ENCODE measurements at places on chromosomes 13 and 19.
A peak's percentile ranks its signal among the peaks of the same experiment; 100 is the strongest.

GRCh38 chr13:79427883-79428282 is 21.8 kb upstream of the RBM26 start:
- DNase-seq, result no peak

DNA sequence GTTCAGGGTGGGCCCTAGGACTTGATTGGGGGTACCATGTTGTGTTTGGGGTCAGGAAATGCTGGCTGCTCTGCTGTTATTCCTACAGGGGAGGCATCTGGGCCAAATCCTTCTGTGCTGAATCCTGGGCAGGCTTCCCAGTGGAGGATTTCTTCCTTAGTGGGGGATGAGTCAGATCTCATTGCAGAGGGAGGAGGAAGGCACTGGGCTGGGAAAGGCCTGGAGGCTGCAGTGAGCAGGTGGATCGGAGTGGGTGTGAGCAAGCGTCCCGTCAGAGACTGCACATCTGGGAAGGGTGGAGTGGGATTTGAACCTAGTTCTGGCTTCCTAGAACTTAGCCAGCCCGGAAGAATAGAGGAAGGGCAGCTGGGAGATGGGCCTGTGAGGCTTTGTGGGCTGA is 11.5 kb downstream of the CCDC124 start:
- DNase-seq, result no peak

- DNase-seq, result no peak
Observed at GRCh38 chr19:18491995-18492953, 29.6 kb downstream of the ELL start.

- DNase-seq, result no peak
Observed at GRCh38 chr13:33466262-33466661, 180.7 kb upstream of the STARD13 start.

DNA sequence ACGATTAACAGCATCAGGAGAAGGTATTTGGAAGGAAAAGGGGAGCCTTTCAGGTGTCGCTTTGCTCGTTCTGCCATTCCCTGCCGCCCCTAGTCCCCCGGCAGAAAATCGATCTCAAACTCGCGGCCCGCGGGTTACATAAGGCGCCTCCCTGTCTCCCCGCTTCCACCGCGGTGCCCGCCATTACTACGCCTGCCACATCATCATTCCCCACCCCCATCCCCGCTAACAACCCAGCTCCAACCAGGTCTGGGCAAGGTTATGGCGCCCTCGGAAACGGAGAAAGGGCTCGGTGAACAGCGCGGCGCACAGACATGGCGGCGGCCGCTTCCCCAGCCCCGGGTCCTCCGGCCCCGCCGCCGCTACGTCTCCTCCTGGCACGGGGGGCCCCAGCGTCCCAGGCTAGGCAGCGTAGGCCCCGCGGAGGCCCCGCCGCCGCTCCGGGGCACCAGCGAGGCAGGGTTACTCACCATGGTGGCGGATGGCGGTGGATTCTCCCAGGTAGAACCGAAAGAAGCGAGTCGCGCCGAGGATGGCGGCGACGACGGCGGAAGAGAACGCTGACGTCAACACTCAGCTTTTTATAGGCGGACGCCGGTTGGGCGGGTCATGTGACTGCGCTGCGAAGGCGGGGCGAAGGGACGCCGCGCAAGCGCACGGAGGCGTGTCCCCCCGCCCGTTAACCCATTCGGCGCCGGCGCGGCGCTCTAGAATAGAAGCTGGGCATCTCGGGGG is at the start of gene EEF2:
Gene EEF2 (minus strand): TSS at position 556 of the 735 bp plus-strand sequence. CDS start 83 bp downstream, at position 473.
- peak; percentile 92 for DNase-seq

DNA sequence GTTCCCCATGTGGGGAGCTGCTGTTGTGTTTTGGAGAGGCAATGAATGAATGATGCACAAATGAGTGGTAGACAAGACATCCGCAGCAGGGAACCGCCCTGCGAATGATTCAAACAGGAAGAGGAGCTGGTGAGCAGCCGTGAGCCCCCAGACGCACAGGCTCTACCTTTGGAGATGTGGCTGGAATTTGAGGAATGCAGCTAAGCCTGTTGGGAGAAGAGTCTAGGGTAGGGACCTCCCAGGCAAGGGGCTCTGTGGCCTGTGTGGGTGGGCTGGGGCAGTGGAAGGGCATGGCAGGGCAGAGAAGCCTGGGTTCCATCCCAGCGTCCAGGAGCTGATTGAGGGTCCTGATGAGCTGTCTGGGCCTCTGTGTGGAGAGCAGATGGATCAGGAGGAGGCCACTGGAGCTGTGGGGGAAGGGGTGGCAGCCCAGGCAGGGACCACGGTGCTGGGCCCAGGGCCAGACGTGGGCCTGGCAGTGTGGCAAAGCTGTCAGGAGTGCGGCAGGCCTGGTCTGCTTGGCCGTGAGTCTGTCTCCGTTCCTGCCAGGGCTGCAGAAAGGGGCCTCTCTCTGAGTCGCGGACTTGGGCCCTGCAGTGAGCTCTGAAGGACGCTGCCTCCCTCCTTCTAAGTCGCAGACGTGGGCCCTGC is 41.8 kb upstream of the DCUN1D2 start:
- DNase-seq, result no peak

GRCh38 chr19:18993115-18993514 is 40.2 kb downstream of the SUGP2 start:
- DNase-seq, result no peak

DNA sequence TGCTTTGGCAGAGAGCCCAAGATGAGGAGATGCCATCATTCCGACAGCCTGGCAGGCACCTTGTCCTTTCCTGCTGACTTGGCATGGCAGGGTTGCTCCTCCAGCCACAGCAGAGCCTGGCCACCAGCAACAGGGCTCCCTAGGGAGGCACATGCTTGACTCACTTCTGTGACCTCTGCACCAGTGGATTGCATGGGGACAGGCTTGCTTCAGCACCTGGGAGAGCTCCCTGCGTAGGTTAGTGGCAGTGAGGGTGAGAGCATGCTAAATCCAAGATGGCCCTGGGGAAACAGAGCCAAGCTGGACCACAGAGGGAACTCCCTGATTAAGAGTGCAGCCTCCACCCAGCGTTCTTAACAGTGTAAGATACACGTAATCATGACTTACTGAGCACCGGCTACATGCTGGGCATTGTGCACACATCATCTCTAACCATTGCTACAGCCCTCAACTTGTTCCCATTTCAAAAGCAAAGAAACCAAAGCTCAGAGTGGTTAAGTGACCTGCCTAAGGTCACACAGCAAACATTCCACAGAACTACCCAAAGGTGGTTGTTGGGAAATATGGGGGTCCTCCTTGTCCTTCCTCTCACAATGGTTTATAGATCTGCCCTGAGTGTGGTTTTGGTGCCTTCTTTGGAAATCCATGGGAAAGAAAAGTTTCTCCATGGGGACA is 116.6 kb upstream of the UQCRFS1 start:
- no peak for DNase-seq

DNA sequence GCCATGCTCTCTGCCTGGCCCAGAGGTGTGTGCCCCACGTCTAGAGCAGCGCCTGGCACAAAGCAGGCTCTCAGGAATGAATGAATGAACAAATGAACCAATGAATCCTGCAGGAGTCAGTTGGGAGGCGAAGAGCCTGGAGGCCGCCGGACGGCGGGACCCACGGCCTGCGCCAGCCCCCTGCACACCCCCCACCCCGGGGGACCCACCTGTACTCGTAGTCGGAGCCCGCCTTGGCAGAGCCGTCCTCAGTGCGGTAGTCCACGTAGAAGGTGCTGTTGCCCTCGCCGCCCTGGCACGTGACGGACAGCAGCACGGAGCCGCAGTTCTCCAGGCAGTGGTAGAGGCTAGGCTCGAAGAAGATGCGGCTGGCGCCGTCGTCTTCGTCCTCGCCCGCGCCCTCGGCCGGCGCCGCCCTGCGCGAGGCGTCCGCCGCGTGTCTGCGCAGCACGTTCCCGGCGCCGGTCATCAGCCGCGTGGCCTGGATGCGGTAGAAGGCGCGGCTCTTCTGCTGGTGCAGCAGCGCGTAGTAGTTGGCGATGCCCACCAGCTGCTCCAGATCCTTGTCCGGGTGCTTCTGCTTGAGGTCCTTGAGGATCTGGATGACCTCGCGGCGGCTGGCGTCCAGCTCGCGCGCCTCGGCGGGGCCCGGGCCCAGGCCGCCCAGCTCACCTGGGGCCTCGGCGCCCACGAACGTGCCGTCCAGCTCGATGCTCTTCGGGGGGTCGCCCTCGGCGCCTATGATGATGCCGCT is 14.8 kb downstream of the SLC8A2 start:
- DNase-seq, result no peak

GRCh38 chr19:4115818-4116385 is 8.0 kb downstream of the MAP2K2 start:
- no peak for DNase-seq

DNA sequence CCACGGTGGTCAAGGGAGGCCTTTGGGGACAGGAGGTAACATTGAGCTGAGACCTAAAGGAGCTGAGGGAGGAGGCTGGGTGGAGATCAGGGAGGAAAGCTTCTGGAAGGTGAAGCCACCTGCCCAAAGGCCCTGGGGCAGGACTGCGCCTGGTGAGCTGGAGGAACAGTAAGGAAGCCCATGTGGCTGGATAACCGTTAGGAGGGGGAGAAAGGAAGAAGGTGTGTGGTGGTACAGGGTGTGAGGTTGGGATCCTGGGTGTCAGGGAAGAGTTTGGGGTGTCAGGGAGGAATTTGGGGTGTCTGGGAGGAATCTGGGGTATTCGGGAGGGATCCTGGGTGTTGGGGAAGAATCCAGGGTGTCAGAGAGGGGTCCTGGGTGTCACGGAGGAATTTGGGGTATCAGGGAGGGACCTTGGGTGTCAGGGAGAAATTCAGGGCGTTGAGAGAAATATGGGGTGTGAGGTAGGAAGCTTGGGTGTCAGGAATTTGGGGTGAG is 695 bp downstream of the TICAM1 start:
- no peak for DNase-seq

DNA sequence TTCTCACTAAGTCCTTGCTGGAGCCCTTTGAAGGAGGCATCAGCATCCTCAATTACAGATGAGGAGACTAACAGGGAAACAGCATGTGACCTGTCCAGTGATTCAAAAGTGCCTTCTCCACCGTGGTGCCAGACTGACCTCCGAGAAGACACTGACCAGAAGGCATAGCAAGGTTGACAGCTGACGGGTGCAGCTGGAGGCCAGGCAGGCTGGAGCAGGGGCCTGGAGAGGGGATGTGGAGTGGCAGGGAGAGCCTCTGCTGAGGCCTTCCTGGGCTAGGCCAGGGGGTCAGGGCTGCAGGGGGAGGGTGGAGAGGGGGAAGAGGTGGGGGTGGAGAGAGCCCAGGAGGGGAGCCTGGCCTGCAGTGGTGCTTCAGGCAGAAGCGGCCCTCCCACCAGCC is 66.3 kb downstream of the KCTD15 start:
- no peak for DNase-seq

GRCh38 chr13:50425772-50426171 is 410.5 kb downstream of the KCNRG start:
- DNase-seq, result no peak

- no peak for DNase-seq
Observed at GRCh38 chr13:48094404-48094780, 512 bp downstream of the MED4 start.

GRCh38 chr13:40116008-40116407 is 460.5 kb downstream of the COG6 start:
- no peak for DNase-seq

DNA sequence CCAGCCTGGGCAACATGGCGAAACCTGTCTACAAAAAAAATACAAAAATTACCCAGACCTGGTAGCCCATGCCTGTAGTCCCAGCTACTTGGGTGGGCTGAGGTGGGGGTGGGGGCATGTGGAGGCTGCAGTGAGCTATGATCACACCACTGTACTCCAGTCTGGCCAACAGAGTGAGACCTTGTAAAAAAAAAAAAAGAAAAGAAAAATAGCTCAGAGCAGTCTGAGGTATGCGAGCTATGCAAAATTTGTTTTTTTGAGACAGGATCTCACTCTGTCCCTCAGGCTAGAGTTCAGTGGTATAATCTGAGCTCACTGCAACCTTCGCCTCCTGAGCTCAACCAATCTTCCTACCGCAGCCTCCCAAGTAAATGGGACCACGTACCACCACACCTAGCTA is 7.1 kb upstream of the TOMM40 start:
- no peak for DNase-seq

DNA sequence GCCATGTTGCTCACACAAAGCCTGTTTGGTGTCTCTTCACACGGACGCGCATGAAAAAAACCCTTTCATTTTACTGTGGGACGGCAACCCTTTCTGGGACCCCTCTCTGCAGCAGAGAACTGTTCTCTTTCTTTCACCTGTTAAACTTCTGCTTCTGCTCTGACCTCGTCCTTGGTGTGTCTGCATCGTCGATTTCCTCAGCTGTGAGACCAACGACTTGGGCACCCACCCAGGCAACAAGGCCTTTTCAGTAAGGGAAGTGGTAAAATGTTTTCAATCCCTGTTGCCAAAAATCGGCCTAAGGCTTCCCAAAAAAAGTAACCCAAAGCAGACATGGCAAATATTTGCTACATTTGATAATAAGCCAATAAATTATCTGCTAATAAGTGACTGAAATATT is 515.3 kb downstream of the IRS2 start:
- no peak for DNase-seq

DNA sequence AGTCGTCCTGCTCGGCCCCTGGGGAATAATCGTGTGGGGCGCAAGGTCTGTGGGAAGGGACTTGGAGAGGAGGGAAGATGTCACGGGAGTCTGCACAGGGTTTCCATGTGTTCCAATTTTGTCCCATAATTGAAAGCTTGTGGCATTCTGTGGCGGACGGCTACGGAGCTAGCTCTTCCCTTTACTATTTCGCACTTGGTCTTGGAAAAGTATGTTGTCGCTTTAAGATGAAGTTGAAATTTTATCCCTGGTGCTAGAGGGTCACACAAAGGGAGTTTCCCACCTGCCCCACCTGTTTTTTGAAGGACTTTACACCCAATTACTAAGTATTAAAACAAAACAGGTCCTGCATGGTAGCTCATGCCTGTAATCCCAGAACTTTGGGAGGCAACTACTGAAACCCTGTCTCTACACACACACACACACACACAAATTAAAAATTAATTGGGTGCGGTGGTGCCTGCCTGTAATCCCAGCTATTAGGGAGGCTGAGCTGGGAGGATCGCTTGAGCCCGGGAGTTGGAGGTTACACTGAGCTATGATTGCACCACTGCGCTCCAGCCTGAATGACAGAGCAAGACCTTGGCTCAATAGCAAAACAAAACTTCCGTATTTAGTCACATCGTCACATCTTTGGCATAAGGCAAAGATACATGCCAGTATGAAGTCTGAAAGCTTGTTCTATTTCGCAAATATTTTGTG is 967 bp upstream of the TPT1 start:
- no peak for DNase-seq

- no peak for DNase-seq
Observed at GRCh38 chr19:31613683-31614219, 264.5 kb upstream of the TSHZ3 start.

- no peak for DNase-seq
Observed at GRCh38 chr13:51823359-51823758, 19.4 kb upstream of the DHRS12 start.

DNA sequence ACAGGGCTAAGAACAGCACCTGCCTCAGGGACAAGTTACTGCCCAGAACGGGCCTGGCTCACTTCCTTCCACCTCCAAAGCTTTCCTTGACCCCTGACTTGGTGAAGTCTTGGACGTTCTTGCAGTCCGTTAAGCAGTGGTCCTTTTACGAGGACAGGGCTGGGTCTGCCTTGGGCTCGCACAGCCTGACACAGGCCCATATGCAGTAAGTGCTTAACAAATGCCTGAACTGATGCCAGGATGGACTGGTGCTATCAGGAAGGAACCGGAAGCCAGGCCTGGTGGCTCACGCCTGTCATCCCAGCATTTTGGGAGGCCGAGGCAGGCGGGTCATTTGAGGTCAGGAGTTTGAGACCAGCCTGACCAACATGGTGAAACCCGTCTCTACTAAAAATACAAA is 1.8 kb upstream of the PLK5 start:
- DNase-seq, result no peak

- no peak for DNase-seq
Observed at GRCh38 chr19:29117926-29118325, 95.0 kb downstream of the UQCRFS1 start.
